Gastrocnemius medialis (tissue), 4 donors: ENCODE measurements at places on chromosomes 12 and 14.
A peak's percentile ranks its signal among the peaks of the same experiment; 100 is the strongest.

DNA sequence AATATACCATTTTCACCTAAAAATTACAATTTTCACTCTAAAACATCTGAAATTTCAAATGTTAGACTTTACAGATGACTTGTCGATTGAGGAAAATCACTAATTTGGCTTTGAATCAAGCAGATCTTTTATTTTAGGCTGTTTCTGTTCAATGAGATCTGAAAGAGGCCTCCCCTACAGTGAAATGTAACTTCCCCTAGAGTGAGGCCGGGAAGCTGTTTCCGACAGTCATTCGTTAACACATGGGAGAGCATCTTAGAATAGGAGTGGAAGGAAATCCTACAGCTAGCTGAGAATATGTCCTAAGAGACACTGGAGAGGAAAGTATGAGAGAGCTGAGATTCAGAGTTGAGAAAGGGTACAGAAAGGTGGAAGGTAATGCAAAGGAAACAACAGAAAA, 5.7 kb upstream of the C14orf93 start:
- no peak overlapping the region for H3K4me3 ChIP-seq
- no peaks in the 10 kb centered on the region for H3K4me1 ChIP-seq
- DNase-seq, result no peak
- H3K27ac ChIP-seq, result no peak overlapping the region
- no peaks in the 10 kb centered on the region for H3K36me3 ChIP-seq

- H3K36me3 ChIP-seq, result no peaks in the 10 kb centered on the region
- no peaks in the 10 kb centered on the region for H3K4me1 ChIP-seq
- no peak overlapping the region for H3K27ac ChIP-seq
These were observed 260.7 kb downstream of the SSPN start for GRCh38 chr12:26455936-26456574.

DNA sequence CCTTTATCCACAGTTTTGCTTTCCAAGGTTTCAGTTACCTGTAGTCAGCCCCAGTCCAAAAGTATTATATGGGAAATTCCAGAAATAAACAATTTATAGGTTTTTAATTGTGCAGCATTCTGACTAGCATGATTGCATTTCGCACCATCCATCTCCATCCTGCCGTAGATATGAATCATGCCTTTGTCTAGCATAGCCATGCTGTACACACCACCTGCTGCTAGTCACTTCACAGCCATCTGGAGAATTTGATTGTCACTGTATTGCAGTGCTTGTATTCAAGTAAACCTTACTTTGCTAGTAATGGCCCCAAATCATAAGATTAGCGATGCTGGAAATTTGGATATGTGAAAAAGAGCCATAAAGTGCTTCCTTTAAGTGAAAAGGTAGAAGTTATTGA, 36.0 kb downstream of the MUCL1 start:
- H3K27ac ChIP-seq, result no peak overlapping the region
- no peaks in the 10 kb centered on the region for H3K36me3 ChIP-seq
- H3K4me1 ChIP-seq, result no peaks in the 10 kb centered on the region
- DNase-seq, result no peak
- H3K4me3 ChIP-seq, result no peak overlapping the region

- H3K27me3 ChIP-seq, result no peaks in the 10 kb centered on the region
- H3K27ac ChIP-seq, result no peak overlapping the region
- peaks cover 14% of the 10 kb centered on the region for H3K4me1 ChIP-seq
These were observed 60.0 kb downstream of the LIN52 start for GRCh38 chr14:74144789-74145188.

GRCh38 chr12:108856428-108857157, 790 bp downstream of the SSH1 start:
- H3K27ac ChIP-seq, result peak overlapping the region; percentile 97
- no peaks in the 10 kb centered on the region for H3K36me3 ChIP-seq
- peak; percentile 91 for DNase-seq
- H3K4me3 ChIP-seq, result peak overlapping the region; percentile 91
- H3K27me3 ChIP-seq, result no peaks in the 10 kb centered on the region
- H3K4me1 ChIP-seq, result peaks cover 61% of the 10 kb centered on the region

DNA sequence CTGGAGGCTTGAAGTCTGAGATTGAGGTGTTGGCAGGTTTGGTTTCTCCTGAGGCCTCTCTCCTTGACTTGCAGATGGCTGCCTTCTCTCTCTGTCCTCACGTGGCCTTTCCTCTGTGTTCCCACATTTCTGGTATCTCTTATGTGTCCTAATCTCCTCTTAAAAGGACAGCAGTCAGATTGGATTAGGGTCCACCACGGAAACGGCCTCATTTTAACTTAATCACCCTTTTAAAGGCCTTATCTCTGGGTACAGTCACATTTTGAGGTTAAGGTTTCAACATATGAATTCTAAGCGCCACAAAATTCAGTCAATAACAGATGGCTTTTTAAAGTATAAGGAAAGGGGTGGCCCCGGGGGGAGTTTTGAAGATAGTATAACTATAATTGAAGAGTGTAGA, 33.5 kb downstream of the UNC79 start:
- DNase-seq, result no peak
- no peaks in the 10 kb centered on the region for H3K4me1 ChIP-seq
- H3K4me3 ChIP-seq, result no peak overlapping the region
- no peaks in the 10 kb centered on the region for H3K36me3 ChIP-seq

GRCh38 chr12:12915656-12916055, 24.3 kb downstream of the GPRC5A start:
- no peaks in the 10 kb centered on the region for H3K27me3 ChIP-seq
- H3K4me3 ChIP-seq, result no peak overlapping the region
- H3K27ac ChIP-seq, result no peak overlapping the region
- no peaks in the 10 kb centered on the region for H3K4me1 ChIP-seq
- DNase-seq, result no peak

DNA sequence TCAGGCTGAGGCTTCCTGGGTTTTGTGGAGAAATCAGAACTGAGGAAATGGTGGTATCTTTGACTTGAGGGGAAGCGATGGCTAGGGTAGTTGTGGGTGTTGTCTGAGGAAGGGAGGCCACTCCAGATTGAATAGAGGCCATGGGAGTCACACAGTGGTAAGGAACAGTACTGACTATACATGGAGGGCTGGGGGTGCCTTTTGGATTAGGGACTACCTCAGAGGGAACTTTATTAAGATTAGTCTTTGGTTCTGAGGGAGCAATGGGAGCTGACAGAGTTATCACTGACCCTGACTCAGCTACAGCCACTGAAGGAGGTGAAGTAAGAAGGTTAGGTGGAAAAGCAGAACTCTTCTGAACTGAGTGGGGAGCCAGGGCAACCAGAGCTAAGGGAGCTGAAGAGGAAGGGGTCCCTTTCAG, 4.4 kb downstream of the NACA start:
- H3K27ac ChIP-seq, result peak overlapping the region; percentile 98
- peaks cover 43% of the 10 kb centered on the region for H3K36me3 ChIP-seq
- H3K27me3 ChIP-seq, result no peaks in the 10 kb centered on the region
- H3K4me3 ChIP-seq, result no peak overlapping the region
- no peak for DNase-seq
- peaks cover 80% of the 10 kb centered on the region for H3K4me1 ChIP-seq

GRCh38 chr12:96831346-96831745, 75.7 kb upstream of the NEDD1 start:
- no peaks in the 10 kb centered on the region for H3K4me1 ChIP-seq
- no peak overlapping the region for H3K27ac ChIP-seq
- no peak overlapping the region for H3K4me3 ChIP-seq
- no peaks in the 10 kb centered on the region for H3K36me3 ChIP-seq

- H3K36me3 ChIP-seq, result no peaks in the 10 kb centered on the region
- no peaks in the 10 kb centered on the region for H3K27me3 ChIP-seq
- no peak for DNase-seq
- no peak overlapping the region for H3K4me3 ChIP-seq
These were observed 67.5 kb downstream of the DNAH10 start for GRCh38 chr12:123829561-123829960.

GRCh38 chr12:103962493-103962892, 3.2 kb upstream of the TDG start:
- no peak for DNase-seq
- no peak overlapping the region for H3K4me3 ChIP-seq
- no peaks in the 10 kb centered on the region for H3K27me3 ChIP-seq
- H3K36me3 ChIP-seq, result no peaks in the 10 kb centered on the region
- H3K4me1 ChIP-seq, result peaks cover 33% of the 10 kb centered on the region

DNA sequence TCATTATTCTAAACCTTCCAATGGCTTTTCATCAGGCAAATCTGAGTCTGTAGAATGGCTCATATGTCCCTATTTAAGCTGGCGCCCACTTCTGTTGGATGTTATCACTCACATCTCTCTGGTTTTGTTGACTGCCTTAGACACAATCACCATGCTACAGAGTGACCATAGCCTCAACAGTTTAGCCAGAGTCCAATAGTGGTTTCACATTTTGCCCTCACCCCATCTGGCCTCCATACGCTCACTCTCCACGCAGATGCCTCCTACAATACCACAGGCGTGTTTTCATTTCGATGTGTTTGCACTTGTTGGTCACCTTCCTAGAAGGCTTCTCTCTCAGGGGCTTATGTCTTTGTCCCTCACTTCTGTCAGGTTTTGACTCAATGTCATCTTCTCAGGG, 3.4 kb downstream of the KLRB1 start:
- no peak for DNase-seq
- no peaks in the 10 kb centered on the region for H3K27me3 ChIP-seq
- no peak overlapping the region for H3K4me3 ChIP-seq
- no peaks in the 10 kb centered on the region for H3K36me3 ChIP-seq
- H3K4me1 ChIP-seq, result no peaks in the 10 kb centered on the region

- H3K27me3 ChIP-seq, result no peaks in the 10 kb centered on the region
- H3K4me3 ChIP-seq, result no peak overlapping the region
- no peaks in the 10 kb centered on the region for H3K36me3 ChIP-seq
- H3K27ac ChIP-seq, result peak overlapping the region; percentile 67
These were observed 41.3 kb downstream of the STK38L start for GRCh38 chr12:27285403-27285802.

DNA sequence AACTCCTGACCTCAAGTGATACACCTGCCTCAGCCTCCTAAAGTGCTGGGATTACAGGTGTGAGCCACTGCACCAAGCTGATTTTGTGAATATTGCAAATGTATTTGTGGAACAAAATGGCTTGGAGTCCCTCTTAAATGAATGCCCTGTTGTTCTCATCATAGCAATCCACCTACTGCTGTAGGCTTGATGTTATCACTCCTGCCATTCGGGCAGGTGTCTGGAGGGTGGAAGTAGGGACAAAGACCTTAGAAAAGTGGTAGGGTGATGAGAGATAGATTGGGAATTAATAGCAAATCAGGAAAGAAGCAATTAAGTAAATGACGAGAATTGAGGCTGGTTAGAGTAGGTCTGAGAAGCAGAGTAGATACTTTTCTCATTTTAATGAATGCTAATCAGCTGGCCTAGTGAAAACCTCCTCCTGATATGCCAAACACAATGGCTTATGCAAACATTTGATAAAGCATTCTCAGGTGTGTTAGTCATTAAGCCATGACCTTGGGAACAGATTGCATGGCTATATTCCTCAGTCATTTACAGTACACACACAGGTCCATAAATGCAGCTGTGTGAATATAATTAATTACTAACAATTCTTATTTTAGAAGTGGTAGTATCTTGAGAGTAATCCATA, 60.5 kb upstream of the USP44 start:
- H3K36me3 ChIP-seq, result no peaks in the 10 kb centered on the region
- no peak overlapping the region for H3K4me3 ChIP-seq
- no peaks in the 10 kb centered on the region for H3K4me1 ChIP-seq
- DNase-seq, result no peak
- H3K27me3 ChIP-seq, result no peaks in the 10 kb centered on the region

GRCh38 chr12:88782351-88782750, 202.1 kb upstream of the KITLG start:
- no peaks in the 10 kb centered on the region for H3K27me3 ChIP-seq
- H3K27ac ChIP-seq, result no peak overlapping the region

DNA sequence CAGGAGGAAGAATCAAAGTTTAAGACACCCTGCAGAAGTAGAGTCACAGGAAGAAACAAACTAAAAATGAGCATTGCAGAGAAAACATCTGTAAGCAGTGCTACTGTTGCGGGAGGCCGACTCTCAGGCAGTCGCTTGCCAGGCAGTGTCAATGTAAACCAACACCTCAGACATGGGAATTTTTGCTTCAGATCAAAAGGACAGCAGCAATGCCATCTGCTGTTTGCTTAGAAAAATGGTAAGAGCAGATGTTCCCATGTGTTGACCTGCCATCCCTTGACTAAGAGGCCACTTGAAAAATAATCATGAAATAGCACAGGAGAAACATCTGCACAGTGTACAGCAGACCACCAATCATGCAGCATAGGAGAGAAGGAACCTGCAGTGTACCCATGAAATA, 196.6 kb downstream of the SLC25A21 start:
- no peak overlapping the region for H3K27ac ChIP-seq
- DNase-seq, result no peak
- no peaks in the 10 kb centered on the region for H3K36me3 ChIP-seq

DNA sequence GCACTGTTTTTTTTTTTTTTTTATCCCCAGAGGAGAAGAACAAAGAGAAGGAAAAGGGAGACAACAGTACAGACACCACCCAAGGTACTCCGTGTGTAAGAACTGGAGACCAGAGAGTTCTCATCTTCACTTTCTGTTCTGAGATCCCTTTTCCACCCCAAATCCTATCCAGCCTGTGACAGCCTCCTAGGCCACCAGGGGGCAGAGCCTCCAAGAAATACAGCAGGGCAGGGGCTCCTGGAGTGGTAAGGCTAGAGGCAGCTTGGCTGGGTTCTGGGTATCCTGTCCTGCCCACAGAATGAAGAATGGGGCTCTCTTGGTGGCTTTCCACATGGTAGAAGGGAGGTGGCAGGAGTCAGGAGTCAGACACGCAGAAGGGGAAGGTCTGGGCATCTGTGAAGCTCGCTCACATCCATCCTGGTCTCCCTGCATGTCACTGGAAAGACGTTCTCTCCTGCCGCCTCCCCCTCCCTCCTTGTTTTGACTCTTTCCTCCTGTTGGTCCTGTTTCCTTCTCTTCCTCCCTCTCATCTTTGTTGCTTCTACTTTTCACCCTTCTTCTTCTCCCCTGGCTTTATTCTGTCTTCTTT, 12.0 kb downstream of the CLSTN3 start:
- H3K27ac ChIP-seq, result no peak overlapping the region
- no peaks in the 10 kb centered on the region for H3K36me3 ChIP-seq
- DNase-seq, result no peak
- H3K4me3 ChIP-seq, result no peak overlapping the region

DNA sequence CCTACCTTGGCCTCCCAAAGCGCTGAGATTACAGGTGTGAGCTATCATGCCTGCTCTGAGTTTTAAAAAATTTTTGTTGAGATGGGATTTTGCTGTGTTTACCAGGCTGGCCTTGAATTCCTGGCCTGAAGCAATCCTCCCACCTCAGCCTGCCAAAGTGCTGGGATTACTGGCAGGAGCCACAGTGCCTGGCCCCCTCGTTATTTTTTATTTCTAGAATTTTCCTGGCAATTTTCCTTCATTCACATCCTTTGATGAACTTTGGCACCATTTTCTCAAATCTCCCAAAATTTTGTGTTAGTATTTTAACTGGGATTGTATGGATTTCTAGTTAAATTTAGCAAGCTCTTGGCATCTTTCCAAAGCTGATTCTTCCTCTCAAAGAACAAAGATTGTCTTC, 24.6 kb upstream of the SCARB1 start:
- H3K4me1 ChIP-seq, result no peaks in the 10 kb centered on the region
- H3K4me3 ChIP-seq, result no peak overlapping the region
- no peaks in the 10 kb centered on the region for H3K36me3 ChIP-seq
- DNase-seq, result no peak

- no peaks in the 10 kb centered on the region for H3K36me3 ChIP-seq
- DNase-seq, result no peak
- H3K4me3 ChIP-seq, result no peak overlapping the region
- H3K27me3 ChIP-seq, result no peaks in the 10 kb centered on the region
These were observed 35.5 kb downstream of the TSPAN11 start for GRCh38 chr12:30962047-30962446.
